AML-193 (cell line): ENCODE measurements at places on chromosomes 2 and 18.

GRCh38 chr2:220682616-220683015, 889.5 kb downstream of the EPHA4 start:
- no peak for DNase-seq

- DNase-seq = no peak
These were observed 182.0 kb downstream of the ZBTB7C start for GRCh38 chr18:48227206-48227605.

DNA sequence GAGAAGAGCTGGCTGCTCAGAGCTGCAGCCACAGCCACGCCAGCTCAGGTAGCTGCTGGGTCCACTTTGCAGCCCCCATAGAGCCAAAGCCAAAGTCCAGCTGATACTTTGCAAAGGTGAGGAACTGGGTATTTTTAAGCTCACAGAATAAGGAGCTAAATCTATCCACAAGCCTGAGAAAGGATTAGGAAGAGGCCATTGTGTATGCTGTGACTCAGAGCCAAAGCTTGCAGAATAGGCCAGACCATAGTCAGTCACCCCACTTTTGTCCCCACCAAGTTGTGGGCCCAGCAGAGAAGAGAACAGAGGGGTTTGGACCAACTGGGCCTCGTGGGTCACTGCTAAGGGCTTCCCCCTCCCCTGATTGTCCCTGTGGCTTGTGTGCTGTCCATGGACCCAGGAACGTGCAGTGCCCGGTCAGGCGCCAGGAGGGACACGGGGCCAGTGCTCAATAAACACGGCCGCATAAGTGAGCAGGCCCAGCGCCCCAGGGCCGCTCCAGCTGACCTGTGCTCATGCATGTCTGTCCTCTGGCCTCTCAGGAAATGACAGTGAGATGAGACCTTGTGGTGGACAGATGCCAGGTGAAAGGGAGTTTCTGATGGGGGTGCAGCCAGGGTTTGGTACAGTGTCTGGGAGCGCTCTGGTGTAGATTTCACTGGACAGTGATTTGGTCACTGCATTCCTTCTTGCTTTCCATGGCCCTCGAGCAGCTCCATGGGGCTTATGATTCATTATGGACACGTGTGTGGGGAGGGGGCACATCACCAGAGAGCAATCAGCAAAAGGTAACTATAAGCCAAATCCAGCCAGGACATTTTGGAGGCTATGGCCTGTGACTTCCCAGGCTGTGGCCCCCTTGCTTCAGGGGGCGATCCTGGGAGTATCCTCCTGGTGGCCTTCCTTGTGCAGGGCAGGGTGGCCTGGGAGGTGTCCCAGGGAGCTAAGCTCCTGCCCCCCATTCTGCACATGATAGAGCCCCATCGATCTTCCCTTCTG, 31.3 kb downstream of the MAL start:
- DNase-seq = no peak

DNA sequence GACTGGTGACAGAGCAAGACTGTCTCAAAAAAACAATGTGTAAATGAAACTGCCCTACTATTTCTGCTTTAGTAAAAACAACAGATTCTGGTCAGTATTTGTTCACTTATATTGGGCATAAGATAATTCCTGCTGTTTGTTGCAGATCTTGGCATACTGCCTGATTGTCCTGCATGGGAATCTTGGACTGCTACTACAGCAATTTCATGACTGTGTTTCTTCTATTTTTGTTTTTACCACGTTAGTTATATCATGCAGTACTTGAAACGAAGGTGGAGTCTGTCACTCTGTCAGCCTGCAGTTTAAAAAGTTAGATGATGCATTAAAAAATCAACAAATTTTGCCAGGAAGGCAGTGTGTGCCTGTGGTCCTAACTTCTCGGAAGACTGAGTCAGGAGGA, 14.2 kb upstream of the CLASP1 start:
- no peak for DNase-seq

DNA sequence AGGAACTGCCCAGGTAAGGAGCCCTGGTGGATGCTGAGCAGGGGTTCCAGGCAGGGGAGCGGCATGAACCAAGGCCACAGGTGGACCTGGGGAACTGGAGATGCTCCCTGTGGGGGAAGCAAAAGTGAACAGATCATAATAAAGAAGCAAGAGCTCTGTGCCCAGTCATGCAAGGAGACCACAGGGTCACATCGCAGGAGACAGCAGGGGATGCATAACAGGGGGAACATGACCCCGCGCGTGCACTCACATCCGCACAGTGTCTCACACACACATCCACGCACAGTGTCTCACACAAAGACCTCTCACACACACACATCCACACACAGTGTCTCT, 473.3 kb upstream of the HS6ST1 start:
- DNase-seq = no peak

DNA sequence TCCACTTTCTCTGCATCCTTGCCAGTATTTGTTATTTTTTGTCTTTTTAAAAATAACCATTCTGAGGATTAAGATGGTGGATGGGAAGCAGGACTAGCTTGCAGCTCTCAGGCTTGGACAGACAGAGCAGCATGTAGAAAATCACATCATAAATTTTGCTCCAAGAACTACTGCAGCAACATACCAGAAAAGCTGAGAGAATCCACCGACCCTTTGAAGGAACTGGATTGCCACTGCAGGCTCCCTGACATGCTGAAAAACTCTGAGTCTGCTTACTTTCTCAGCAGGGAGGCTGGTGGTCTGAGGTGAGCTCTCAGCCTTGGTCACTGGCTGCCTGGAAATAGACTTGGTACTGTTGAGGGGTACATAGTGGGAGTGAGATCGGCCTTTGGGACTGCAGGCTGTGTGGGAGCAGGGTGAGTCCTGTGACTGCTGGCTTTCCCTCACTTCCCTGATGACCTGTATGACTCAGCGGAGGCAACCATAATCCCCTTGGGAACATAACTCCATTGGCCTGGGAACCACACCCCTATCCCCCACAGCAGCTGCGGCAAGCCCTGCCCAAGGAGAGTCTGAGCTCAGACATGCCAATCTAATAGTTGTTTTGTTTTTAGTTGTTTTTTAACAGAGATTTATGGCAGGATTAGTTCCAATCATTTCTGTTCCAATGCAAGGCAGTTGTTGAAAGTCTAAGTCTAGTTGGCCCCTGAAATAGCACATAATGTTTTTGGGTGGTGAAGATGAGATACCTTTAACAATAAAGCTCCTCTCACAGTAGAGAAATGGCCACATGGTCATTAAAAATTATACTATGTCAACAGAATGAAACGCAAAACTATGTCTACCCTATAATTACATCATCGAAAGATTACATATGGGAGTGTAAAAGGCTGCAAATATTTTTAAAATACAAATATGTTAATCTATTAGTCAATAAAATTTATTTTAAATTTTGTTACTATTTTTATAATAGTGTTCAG, 414.2 kb upstream of the CHAC2 start:
- DNase-seq = no peak

- DNase-seq = no peak
These were observed 15.5 kb downstream of the SLC66A2 start for GRCh38 chr18:79935925-79936324.

DNA sequence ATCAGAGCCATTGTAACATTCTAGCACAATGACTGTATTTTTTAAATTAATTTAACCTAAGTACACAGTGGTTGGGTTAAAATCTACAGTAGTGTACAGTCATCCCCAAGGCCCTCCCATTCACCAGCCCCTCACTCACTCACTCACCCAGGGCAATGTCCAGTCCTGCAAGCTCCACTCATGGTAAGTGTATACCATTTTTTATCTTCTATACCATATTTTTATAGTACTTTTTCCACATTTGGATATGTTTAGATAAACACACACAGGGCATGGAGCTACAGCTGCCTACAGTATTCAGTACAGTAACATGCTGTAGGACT, 72.1 kb downstream of the COPS8 start:
- DNase-seq = no peak

DNA sequence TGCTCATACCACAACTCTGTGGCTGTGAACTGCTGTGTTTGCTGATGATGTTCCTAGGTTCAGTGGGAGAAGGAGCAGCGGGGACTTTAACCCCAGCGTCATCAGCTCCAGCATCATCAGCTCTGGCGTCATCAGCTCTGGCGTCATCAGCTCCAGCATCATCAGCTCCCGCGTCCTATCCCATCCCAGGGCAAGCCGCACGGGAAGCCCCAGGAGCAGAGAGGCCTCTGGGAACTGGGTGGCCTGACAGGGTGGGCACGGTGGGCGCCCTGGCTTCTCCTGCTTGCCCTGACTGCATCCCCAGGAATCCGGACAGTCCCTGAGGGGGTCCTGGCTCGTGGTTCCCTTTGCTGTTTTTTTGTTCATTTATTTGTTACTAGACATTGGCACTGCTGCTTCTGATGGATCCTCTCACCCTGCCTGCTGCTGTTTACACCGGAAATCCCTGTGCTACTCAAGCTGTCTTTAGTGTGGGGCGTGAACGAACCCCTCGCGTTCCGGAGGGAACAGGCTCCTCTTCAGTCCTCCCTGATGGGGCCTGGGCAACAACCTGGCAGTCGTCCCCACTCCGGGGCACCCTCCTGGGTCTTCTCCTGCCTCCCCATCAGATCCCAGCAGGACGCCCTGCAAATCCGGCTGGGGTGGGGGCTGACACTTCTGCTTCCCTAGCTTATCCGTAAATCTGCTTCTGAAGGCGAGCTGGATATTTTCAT, 67.1 kb upstream of the PXDN start:
- no peak for DNase-seq

GRCh38 chr2:85822766-85823165, 66.0 kb downstream of the ST3GAL5 start:
- DNase-seq = no peak
